NCI-H1417 (cell line): ENCODE measurements at places on chromosomes 12 and 14.

- no peak for DNase-seq
Measured at GRCh38 chr14:91205459-91205858, 39.0 kb downstream of the GPR68 start.

DNA sequence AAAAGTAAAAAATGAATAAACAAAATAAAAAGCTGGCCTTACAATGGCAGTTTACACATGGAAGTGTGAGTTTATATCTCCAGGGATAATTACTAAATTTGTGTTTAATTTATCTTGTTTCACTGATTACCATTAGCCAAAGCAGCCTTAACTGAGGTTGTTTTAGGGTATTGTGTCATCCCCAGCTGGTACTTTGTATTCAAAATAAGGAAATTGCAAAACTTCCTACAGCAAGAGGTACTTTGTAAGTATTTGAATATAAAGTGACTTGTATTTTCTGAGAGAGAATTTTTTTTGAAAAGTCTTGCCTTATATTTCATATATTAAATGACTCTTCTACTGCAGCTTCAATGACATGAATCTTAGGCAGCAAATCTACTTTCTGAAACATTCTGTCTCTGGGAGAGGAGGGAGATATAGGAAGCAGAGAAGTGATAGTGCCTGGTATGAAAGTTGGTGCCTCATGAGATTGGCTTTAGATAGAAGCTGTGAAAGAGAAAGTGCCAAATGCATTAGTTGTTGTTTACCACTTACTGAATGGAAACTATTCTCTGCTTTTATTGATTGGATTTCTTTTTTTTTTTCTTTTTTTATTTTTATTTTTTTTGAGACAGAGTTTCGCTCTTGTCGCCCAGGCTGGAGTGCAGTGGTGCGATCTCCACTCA is 6.7 kb downstream of the FNTB start:
- DNase-seq: no peak

DNA sequence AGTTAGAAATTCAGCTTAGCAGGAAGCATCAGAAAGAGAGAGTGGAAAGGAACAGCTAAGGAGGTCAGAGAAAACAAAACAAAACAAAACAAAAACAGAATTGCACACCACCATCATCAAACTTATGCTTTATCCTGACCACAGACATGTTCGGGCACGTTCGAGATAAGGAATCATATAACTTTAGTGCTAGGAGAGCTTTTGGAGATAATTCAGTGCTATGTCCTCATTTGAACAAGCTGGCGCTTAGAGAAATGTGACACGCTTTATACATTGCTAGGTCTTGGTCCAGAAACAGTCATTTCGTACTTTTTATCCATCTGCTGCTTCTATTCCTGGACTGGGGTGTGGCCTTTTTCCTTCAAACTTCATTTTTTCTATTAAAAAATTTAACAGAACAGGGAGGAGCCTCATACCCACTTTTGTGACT is 213.1 kb downstream of the PTPRO start:
- no peak for DNase-seq

DNA sequence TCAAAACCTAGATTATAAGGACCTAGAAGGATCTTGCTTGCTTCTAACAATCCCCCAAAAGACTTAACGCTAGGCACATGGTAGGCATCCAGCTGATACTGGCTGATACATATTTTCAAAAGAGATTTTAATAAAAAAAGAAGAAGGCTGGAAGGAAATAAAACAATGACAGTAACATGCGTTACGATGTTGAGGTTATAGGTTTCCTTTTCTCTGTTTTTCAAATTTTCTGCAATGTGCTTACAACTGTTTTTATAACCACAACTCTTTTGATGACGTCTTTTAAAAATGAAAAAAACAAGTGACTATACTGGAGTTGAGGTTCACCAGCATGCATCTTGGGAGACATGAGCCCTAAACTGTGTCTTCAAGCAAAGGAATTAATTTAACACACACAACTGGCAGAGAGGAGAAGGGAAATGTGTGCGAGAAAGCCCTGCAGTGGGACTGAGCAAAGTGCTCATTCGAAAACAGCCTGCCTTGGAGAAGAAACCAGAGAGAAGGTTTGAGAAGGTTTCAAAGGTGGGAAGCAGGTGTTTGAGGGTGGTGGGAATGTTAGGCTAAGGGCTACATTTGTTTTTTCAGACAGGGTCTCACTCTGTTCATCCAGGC is 80.4 kb downstream of the DUSP16 start:
- DNase-seq: no peak

DNA sequence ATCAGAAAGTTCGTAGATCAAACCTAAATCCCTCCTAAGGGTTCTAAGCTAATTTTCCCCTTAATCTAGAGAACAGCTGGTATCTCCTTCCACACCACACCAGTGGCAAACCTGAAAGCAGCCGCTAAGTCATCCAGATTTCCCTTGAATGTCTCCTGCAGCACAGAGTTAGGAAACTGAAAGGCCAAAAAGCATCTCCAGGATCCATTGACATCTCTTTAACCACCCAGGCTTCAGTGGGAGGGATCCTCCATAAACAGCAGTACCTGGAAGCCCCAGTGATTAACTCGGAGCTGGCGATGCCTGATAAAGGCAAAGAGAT is 47.6 kb downstream of the CRACR2A start:
- no peak for DNase-seq

- DNase-seq: no peak
Measured at GRCh38 chr12:55633151-55633550, 3.5 kb upstream of the OR10P1 start.

GRCh38 chr12:122067966-122068365 is 10.6 kb upstream of the MLXIP start:
- DNase-seq: peak; percentile 44

DNA sequence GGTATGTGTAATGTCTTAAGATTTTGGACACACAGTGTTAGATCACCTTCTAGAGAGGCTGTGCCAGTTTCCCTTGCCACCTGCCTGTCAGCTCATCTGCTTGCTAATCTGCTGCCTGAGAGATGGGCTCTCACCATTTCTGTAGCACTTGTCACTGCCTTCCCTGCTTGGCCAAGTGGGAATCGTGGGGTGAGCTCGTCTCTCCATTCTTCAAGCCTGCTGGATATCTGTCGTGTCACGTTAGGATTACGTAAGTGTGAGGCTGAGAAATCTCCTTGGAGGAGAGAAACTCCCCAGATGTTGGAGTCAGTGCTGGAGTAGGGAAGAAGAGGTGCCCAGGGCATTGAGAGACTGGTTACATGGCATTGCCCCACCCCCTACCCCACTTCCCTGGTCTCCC is 8.6 kb upstream of the RPH3A start:
- DNase-seq: no peak

DNA sequence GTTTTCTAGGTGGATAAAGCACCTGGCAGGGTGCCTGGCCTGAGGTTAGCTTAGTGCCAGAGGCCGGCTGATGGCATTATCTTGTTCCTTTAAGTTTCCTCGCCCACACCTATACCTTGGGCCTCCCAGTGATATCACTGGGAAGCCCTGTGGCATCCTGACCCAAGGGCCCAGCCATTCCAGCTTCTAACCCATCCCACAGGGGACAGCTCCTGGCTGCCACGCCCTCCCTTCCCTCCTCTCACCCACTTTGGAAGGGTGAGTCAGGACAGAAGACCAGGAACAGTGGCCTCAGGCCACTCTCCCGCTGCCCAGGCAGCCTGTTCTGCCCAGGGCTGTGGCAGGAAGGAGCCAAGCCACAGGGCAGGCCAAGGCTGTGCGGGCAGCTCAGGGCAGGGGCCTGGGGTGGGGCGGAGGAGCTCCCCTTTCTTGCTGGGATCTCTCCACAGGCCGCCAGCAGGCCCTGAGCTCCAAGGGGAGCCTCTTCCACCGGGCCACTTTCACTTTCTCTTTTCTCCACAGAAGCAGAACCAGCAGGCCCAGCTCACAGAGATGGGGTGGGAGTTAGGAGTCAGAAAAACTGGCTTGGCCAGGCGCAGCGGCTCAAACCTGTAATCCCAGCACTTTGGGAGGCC is 75.1 kb downstream of the IRF2BPL start:
- no peak for DNase-seq

DNA sequence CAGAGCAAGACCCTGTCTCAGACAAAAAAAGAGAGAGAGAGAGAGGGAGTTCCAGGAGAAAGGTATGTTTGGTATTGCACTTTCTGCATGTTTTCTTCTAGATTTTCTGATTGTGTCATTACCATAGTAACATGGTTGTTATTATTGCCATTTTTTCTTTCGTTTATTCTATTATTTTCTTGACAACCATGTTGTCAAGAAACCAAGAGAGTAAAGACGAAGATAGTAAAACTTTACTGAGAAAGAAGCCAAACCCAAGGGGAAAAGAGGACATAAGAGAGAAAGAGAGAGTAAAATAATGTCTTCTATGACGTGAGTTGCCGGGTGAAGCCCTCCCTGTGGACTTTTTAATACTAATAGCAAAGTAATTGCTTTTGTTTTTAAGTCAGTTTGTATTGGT is 1186.0 kb upstream of the SEL1L start:
- DNase-seq: no peak
